ENCODE measurements at places on chromosomes 3 and 15.
A peak's percentile ranks its signal among the peaks of the same experiment; 100 is the strongest.

- DNase-seq: no peak
These were observed 55.8 kb downstream of the ZNF621 start for GRCh38 chr3:40580494-40581091.

GRCh38 chr3:42424911-42425310 lies 14.5 kb upstream of the LYZL4 start:
- no peak for DNase-seq

GRCh38 chr15:85764649-85765277 lies 30.0 kb downstream of the KLHL25 start:
- no peak for DNase-seq

DNA sequence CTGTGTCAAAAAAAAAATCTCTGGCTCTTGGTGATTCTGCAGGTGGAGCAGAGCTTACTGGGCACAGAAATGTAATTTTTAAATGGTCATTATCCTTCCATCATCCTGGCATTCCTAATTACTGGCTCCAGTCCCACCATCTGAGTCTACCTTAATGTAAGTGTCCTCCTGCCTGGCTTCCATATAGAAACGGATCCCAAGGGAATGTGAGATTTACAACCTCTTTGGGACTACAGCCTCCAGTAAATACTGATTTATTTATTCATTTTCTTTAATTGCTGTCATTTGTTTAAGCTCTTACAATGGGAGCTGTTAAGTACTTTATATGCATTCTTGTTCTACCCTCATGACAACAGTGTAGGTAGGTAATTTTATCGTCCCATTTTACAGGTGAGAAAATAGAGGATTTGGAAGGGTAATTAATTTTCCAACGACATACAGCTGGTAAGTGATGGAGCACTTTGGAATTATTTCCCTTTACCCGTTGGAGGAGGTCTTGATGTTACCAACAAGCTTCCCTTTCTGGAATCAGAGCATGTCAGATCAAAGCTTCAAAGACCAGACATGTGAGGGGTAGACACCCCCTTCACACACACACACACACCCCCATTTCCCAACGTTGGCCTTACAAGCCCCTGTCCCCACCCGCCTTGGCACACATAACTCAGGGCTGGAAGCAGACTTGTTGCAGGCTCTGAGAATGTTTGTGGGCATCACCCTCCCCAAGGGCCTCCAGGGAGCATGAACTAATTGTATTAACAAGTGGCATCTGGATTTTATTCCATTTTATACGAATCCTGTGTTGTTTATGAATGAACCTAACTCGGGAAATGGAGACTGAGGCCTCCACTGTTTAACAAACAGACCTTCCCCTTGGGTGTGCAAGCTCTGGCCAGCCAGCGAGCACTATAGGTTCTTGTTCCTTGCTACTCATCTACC lies 116.9 kb downstream of the ALDH1A2 start:
- no peak for DNase-seq

- no peak for DNase-seq
These were observed 10.2 kb downstream of the MITF start for GRCh38 chr3:69749461-69749860.

GRCh38 chr15:63146684-63147083 lies 10.6 kb downstream of the RPS27L start:
- DNase-seq: no peak

DNA sequence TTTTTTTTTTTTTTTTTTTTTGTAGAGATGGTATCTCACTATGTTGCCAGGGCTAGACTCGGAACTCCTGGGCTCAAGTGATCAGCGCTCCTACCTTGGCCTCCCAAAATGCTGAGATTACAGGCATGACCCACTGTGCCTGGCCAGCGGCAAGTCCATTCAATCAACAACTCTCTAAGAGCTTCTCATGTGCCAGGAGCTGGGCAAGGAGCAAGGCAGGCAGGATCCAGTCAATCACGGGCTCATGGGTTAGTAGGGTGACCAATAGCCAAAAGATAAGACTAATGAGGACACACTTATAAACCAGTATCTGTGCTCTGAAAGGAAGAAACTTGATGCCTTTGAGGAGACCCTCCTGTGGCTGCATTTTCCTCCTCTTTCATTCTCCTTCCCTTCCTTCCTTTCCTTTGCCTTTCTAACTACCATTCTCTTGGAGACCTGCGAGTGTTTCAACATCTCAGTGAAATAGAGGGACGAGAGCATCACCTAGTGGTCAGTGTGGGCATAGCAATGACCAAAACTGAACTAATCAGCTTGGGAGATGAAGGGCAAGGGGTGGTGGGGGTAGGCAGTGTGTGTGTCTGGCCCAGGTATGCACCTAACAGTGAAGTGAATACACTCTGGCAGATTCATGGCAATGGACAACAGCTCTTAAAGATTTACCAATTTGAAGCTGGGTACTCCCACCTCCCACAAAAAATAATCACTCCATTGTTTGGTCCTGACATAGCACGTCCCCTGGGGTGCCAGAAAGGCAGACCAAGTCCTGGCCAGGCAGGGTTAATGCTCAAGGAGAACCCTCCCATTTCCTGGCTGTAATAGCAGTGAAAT lies 6.3 kb downstream of the RPP25 start:
- peak; percentile 64 for DNase-seq

- no peak for DNase-seq
These were observed 43.8 kb downstream of the ZNF710 start for GRCh38 chr15:90044916-90045371.

- DNase-seq: no peak
These were observed 140.9 kb downstream of the CHSY1 start for GRCh38 chr15:101110681-101111569.

- no peak for DNase-seq
These were observed 4.5 kb downstream of the OR5K2 start for GRCh38 chr3:98501863-98502576.

DNA sequence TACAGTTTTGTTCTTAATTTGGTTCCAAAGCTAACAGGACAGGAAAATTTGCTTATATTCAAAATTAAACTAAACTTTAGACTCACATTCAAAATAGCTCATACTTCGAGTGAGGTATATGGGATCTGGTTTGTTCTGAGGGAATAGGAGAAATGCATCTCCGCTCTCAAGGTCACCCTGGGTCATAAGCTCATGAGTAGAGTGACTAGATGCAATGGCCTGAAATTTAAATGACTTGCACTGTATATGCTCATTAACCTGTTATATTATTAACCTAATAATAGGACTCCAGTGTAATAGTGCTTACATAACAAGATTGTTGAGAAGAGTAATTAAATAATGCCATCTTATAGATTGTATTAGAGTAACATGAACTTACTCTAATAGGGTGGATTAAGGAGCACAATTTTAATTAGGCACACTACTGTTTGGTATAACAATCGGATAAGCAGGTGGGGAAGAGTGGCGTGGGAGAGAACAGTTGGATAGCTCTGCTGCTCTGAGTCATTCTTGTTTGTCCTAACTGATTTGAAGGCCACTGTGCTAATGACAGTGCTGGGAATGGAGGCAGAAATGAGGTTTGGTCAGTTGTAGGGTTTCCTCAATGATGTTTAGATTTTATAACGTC lies 5.2 kb downstream of the NKTR start:
- no peak for DNase-seq

GRCh38 chr15:39511000-39511915 lies 69.6 kb upstream of the THBS1 start:
- no peak for DNase-seq

- no peak for DNase-seq
These were observed 243.6 kb downstream of the ZIC1 start for GRCh38 chr3:147652651-147653366.

GRCh38 chr3:114299421-114299820 lies 5.6 kb downstream of the TIGIT start:
- no peak for DNase-seq

All from hypothalamus (tissue), 51 donors.